Small intestine (tissue), 16 donors: ENCODE measurements at places on chromosomes 7 and 10. TPM values are rescaled to one million over a fixed set of nuclear protein-coding genes. Genes with fewer than 3 reads are reported as not detected.

SAMD8 gene
- polyA plus RNA-seq = 4.3 TPM

ADCYAP1R1 gene
- polyA plus RNA-seq = under 0.01 TPM

SLC18A3 gene
- polyA plus RNA-seq = 0.07 TPM

DNA sequence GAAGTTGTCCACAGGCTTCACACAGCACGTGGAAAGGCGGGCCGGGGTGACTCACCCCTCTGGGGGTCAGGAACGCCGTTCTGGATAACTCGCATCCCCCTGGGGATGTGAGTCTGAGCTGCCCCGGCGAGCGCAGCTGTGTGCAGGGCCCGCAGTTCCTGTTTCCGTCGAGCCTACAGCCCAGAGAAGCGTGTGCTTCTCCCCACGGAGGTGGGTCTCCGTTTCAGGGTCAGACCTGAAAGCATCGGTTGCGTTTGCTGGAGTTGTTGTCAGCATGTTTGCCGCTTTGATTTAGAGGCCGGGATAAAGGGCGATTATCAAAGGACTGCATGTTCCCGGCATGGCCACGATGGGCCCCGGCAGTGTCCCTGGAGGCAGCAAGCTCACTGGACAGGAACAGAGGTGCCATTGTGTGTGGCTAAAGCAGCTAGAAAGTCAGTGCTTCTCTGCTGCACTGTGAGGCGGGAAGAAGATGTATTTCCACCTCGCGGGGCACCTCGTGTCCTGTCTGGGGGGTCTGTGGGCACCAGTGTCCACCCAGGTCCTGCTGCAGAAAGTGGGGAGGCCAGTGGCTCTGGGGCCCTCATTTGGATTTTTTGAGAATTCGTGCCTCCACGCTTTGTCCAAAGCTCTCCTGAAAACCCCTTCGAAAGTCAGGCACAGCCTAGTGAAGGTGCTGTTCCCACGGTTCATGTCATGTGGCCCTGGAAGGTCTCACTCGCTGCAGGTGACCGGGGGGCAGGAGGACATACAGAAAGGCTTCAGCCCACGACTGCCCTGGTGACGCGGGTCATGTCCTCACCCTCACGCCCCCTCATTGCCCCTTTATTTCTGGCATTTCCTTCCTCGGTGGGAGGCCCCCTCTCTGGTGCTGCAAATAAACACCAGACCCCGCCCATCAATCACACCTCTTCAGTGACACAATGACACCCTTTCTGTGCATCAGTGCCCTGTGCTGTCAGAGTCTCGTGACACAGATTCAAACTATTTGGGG lies 27.4 kb upstream of the GDI2 start:
- no peak for DNase-seq

DNA sequence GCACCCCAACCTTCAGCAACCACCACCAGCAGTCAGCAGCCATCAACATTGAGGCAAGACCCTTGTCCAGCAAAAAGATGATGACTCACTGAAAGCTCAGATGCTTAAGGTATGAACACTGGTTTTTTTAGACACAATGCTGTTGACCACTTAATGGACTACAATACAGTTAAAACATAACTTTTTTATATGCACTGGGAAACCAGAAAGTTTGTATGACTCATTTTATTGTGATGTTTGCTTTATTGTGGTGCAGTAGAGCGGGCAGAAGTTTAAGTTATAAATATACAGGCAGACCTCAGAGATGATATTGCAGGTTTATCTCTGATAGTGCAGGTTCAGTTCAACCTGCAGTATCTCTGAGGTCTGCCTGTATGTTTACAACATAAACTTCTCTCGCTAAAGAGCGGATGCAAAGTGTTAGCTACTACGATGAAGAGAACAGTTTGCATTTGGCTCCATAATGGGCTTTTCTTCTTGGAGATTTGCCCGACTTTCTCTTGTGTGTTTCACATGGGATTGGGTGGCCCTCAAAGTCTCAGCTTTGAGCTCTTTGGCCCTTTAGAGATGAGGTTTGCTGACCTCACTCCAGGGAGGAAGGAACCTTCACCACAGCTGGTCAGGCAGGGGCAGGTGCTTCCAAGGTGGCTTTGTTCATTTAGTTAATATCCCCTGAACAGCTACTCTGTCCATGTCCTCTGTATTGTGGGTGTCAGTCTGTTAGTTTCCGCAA lies 84.4 kb upstream of the SHH start:
- DNase-seq = no peak

DNA sequence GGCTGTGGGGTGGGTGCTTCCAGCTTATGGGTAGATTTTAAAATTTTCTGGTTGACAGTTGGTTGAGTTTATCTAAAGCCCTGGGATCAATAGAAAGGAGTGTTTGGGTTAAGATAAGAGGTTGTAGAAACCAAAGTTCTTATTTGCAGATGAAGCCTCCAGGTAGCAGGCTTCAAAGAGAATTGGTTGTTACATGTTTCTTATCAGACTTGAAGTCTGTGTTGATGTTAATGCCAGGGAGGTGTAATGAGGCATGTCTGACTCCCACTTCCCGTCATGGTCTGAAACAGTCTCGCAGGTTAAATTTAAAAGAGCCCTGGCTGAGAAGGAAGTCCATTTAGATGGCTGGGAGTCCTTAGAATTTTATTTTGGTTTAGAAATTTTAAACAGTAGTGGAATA lies 165.2 kb upstream of the TMEM72 start:
- peak; percentile 56 for DNase-seq

DNA sequence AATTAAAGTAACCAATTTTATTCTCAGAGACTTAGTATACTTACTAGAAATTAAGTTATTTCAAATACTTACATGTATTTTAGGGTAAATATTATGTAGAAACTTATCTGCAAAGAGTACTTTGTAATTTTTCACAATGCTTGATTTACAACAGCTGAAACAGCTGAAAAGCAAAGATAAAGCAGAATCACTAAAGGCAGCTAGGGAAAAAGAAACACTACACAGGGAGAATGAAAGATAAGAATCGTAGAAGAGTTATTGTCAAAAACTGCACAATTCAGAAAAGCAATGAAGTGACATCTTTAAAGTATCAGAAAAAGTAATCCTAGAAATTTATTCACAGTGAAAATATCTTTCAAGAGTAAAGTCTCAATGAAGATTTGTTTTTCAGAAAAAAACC lies 69.7 kb upstream of the ZNF804B start:
- no peak for DNase-seq

DNA sequence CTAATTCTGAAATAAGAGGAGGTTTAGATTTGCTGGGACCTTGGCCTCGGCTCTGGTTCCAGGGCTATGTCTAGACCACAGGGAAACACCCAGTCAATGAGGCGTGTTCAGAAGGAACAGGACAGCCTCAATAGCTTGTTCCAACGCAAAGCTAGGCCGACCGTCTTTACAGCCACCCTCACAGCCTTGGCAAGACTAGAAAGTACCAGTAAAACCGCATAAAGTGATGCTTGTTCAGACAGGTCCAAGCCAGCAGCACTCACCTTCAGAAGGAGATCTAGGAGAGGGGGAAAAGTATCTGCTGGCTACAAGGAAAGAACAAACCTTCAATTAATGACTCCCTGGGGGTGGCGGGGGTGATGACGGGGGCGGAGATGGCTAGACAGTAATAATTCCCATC lies 50.1 kb upstream of the LMTK2 start:
- DNase-seq = no peak

- no peak for DNase-seq
These were observed 1180.4 kb downstream of the CNTNAP2 start for GRCh38 chr7:147296986-147297385.

GRCh38 chr7:22418251-22419046 lies 61.5 kb upstream of the RAPGEF5 start:
- DNase-seq = no peak

DNA sequence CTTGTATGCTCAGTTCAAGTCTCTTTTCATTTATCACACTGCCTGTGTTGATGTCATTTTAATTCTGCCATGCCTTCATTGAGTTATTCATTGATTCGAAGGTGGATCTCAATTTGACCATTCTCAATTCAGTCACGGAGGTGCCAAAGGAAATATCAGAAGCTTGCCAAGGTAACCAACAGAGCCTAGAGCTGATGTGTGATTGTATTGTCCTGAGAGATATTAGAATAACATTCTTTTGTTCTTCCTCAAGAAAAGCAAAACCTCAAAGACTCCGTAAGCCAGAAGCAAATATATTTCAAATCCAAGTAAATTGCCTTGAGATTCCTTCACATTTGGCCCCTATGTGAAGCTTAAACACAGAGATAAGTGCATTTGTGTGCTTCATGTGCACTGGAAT lies 345.3 kb downstream of the CXCL12 start:
- DNase-seq = no peak

GRCh38 chr10:7892146-7892545 lies 73.8 kb downstream of the TAF3 start:
- no peak for DNase-seq
